ENCODE measurements at places on chromosomes 2 and 18.

DNA sequence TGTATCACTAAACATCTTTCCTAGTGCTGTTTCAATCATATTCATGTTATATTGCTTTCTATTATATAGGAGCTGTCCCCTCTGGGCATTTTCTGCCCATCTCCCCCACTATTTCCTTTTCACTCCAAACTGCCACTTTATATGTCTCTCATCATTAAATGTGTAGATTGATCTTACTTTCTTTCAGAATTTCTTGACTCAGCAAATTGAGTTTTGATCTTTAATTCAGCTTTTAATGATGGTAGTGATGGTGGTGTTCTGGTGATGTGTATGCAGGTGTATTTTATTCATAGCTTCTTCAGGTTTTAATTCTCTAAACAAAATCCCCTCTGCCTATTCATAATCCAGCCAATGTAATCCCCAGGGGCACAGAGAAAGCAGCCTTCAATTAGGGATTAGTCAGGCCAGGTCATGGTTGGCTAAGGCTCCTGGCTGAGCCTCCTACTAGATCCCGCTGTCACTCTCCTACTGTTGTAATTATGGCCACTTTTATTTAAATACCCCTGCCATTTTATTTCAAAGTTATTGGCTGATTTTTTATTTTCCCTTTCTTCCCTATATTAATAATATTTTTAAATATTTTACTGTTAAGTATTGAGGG, 325.4 kb downstream of the SPAG16 start:
- no peak for DNase-seq

- DNase-seq, result no peak
Observed at GRCh38 chr2:236089271-236090026, 78.7 kb downstream of the GBX2 start.

GRCh38 chr2:222950638-222951285, 89.9 kb downstream of the ACSL3 start:
- no peak for DNase-seq

GRCh38 chr2:59383473-59383872, 1142.3 kb upstream of the FANCL start:
- DNase-seq, result no peak

GRCh38 chr2:128792476-128793054, 473.9 kb upstream of the HS6ST1 start:
- no peak for DNase-seq

DNA sequence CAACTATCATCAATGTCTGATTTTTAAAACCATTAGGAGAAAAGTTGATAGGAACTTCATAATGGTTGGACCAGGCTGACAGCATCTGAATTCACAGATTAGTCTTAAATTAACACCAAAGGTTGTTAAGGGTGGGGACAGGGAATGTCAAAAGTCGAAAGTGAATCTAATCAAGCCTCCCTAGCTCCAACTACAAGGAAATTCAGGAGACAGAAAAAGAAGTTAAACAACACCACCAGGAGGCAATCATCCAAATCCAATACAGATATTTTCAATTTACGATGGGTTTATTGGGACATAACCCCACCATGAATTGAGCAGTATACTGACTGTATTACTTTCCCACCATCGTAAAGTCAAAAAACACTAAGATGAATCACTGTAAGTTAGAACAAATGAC, 32.8 kb downstream of the ATF2 start:
- no peak for DNase-seq

- DNase-seq, result no peak
Observed at GRCh38 chr18:42813570-42813969, 301.9 kb downstream of the RIT2 start.

DNA sequence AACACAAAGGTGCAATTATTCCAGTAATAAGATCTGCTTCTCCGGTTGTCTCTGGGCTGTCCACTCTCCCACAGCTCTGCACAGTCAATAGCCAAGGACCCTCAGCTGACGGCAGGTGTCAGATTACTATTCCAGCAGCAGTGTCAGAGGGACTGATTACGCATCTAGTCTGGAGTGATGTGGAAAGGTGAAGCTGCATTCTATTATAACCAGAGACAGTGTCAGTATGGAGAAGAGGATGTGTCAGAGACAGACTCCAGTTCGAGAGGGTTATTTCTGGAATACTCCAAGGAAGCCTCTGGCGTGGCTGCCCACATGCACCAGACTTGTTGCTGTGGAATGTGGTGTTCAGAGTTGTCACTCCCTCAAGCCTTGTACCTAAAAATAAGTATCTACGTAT, 163.6 kb upstream of the TMEM200C start:
- no peak for DNase-seq

DNA sequence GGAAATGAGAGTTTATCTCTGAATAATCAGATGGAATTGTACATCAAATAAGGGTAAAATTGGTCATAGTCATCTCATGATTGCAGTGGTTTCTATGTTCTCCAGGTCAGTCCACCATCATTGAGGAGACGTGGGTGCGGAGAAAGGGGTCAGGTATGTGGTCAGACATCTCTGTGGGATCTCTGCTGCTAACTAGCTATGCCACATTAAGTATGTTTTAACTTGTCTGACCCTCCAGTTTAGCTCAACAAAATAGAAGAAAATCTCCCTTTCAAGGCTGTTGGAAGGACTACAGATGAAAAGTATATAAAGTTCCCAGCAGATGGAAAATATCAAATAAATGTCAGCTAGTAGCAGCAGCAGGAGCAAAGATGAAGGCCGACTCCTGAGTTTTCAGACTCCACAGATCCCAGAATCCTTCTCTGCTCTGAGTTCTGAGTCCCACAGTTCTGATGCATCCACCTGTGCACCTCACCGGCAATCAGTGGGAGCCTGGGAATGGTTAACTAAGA, 106.6 kb upstream of the CYP1B1 start:
- DNase-seq, result no peak

- DNase-seq, result no peak
Observed at GRCh38 chr18:27075828-27076227, 109.3 kb downstream of the CHST9 start.

GRCh38 chr2:208586516-208586915, 179.9 kb downstream of the PTH2R start:
- no peak for DNase-seq

DNA sequence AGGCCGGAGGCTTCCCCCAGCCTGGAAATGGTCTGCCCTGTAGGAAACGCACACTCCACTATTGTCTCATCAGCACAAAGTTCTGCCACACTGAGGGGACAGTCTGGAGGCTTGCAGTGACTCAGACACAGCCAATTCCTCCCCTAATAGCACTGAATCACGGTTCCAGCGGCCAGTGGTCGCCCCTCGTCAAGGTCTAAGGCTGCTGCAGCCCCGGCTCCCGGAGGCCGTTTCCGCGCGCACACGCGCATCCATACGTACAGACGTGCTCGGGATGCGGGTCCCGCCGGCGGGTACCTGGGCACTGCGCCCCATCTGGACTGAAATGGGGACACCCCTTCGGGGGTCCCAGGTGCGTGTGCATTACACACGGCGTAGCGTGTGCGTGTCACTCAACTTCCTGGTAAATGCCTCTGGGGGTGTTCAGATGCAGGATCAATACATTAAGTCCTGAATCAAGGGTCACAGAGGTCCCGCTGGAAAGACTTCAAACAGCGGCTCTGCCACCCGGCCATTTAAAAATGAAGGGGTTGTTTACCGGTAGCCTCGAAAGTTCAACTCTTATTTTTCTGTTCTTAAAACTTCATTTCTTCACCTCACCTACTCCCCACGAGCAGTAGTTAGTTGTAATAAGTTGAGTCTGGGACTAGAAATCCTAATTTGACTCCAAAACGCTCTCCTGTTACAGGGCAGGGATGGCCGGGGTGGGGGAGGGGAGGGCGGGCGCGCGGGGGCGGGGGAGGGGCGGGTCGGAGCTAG, 572 bp upstream of the ZNF516 start:
- no peak for DNase-seq

GRCh38 chr2:37906131-37906530, 19.0 kb upstream of the RMDN2 start:
- no peak for DNase-seq

DNA sequence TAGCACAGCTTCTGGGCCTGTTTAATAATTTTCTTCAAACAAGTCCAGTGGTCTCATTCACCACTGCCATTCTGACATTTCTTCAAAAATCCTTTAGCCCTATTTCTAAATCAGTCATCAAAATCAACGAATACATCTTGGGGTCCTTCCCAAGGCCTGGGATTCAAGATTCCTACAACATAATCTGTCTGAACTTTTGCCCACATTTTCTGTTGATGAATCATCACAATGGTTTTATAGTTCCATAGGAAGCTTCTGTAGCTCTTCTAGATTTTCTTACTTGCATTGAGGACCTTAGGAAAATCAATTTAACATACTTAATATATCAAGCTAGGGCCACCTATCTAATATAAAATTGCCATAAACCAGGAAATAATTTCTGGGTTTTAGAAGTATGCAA, 811.8 kb upstream of the ACVR2A start:
- DNase-seq, result no peak

DNA sequence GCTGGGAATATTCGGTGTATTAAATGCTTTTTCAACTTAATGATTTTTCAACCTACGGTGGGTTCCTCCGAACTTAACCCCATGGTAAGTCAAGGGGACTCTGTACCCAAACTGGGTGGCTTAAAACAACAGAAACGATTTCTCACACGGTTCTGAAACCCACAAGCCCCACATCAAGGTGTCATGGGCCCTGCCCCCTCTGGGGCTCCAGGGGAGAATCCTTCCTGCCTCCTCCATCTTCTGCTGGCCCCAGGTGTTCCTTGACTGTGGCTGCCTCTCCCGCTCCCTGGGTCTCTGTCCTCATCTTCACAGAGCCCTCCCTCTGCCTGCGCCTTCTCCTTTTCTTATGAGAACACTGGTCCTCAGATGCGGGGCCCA, 301.3 kb upstream of the SALL3 start:
- no peak for DNase-seq

GRCh38 chr18:49628119-49628518, 66.3 kb downstream of the LIPG start:
- no peak for DNase-seq

DNA sequence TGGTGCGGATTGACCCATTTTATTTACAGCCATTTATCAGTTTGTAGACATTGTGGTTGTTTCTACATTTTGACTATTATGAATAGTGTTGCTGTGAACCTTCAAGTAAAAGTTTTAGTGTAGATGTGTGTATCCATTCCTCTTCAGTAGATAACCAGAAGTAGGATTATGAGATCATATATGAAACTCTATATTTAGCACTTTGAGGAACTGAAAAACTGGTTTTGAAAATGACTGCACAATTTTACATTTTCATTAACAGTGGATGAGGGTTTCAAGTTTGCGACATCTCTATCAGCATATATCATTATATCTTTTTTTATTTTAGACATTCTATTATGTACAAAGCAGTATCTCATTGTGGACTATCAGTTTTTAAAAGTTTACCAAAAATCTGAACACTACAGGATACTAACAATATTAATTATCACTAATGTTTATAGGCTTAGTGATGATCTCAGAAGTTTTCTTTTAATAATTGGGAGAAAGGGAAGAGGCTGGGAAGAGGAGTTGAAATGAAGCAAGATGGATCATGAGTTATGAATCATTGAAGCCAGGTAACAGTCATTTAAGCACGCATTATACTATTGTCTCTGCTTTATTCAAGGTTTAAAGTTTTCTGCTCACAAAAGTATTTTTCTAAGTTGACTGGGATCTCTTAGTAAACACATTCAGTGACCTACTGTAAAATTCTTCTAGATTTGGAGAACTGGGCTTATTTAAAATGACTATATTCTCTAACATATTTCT, 329.0 kb upstream of the LRATD1 start:
- no peak for DNase-seq

GRCh38 chr18:43277164-43277600, at the start of gene SYT4:
Gene SYT4 (minus strand): TSS chr18:43277490. CDS start chr18:43277281, 209 bp downstream.
- no peak for DNase-seq

DNA sequence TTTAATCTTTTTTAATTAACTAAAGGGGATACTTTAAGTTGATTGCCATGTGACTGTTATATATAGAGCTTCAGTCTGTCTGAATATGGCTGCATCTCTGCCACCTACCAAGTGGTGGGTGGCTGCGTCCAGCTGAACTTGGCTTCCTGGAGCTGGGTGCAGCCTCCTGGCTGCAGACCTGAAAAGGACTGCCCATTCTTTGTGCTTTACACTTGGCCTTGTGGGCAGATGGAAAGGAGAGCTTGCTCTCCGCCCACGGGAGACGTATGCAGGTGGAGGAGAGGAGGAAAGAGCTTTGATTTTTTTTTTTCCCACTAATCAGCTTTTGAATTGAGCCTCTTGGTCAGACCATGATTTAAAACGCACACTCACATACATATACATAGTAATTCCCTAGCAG, 34.7 kb downstream of the NCK2 start:
- no peak for DNase-seq

DNA sequence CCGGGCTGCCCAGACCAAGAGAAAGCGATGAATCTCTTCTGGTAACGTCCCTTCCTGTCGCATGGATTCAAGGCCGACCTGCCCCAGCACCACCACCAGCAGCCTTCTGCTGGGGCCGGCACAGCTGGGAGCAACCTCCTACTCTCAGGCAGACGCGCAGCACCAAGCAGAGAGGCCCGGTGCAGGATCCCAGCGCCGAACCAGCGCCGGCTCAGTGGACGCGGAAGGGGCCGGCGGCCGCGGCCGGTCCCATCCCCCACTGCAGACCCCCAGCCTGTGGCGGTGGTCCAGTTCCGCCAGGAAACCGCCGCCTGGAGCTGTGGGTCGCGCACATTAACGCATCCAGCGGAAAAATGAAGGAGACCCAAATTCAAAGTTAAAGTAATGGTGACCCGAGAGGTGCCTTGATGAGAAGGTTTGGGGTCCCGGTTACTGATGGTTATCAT, 525 bp upstream of the MAL start:
- DNase-seq, result no peak

Measured in effector CD4-positive, alpha-beta T cell (primary cell).